Effector CD8-positive, alpha-beta T cell (primary cell): ENCODE measurements at places on chromosomes 13 and 19.

GRCh38 chr19:45477713-45478453, 10.1 kb downstream of the FOSB start:
- DNase-seq, result peak; percentile 19

GRCh38 chr13:51070005-51070649, 40.9 kb downstream of the C13orf42 start:
- DNase-seq, result peak; percentile 50

GRCh38 chr19:13056052-13056660, 46.5 kb downstream of the LYL1 start:
- no peak for DNase-seq

DNA sequence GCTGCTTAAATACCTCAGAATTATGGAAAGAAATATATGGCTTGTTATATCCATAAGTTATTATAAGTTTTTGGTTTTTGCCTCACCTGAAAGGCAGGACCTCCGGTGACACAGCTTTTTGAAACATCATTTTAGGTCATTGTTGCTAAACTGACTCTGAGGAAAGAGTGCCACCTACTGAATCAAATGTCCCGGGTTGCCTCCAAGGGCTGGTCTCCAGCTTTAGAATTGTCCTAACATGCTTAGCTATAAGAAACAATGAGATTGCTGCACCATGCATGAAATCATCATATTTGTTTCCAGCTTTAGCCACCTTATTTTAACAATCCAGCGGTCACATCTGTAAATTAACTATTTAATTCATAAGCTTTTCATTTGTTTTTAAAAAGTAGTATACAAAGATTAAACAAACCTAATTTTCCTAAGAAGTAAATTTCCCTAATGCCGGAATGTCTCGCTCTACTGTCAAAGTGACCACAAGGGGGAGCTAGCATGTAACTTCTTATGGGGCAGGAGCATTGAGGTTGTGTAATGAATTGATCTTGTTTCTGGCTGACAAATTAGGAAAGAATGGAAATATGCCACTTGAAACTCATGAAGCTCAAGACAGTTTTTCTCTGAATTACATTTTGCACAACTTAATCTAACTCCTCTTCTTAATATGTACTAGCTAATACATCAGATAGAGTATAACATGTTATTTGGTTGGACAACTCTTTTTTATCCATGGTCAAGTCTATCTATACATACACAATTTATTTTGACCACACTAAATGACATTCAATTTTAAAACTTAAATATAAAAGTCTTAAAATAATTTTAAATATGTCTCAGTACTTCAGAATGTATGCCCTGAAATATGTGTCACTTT, 6.7 kb upstream of the PCDH17 start:
- DNase-seq, result no peak

- DNase-seq, result no peak
These were observed 86.5 kb downstream of the NUFIP1 start for GRCh38 chr13:44902738-44903137.

DNA sequence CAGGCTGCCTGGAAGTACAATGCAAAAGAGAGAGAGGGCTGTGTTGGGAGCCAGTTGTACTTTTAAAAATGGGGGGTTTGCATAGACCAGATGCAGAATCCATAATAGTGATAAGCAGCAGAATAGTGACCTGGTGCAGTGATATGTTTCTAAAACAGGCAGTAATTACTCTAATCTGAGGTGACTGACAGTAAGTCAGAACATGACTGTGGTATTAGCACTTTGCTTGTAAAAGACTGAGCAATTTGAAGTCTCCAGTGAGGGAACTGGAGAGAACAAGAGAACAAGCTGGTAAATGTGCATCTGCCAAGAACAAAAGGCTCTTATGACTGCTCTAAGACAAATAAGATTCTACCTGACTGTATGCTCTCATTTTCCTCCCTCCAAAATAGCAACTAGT, 383.4 kb downstream of the ITGBL1 start:
- no peak for DNase-seq

DNA sequence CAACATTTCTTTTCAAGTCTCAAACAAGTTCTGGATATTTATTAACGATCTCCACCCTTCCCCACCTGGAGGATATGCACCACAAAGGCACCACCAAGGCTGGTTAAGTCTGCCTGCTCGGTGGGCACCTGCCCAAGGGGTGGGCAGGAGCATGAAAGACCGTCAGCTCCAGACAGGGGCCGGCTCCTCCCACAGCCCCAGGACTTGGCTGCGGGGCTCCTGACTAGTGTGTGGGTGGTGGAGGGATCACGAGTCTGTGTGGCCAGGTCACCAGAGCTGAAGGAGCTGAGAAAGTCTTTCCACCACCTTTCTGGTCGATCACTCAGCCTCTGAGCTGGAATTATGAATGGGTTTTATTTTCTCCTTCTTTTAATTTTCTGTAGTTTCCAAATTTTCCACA, 7.8 kb downstream of the SLC7A1 start:
- DNase-seq, result no peak

DNA sequence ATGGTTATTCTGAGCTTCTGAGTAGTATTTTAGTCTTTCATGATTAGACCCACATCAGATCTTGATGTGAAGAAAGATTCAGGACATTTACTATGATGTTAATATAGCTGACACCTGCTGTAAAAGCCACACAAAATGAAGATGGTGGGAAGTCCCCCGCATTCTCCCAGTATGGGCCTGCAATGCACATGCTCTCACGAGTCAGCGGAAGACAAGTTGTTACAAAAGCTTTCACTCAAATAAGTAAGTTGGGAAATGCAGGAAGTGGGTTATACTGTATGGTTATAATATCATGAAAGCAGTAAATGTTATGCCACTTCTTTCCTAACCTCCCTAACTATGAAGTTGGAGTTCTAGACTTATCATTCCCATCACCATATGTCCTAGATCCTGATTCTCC, 171.9 kb downstream of the KLF5 start:
- no peak for DNase-seq
